Right ventricle myocardium inferior (tissue), 1 donor: ENCODE measurements at places on chromosomes 7 and 10. TPM values are rescaled to one million over a fixed set of nuclear protein-coding genes. Genes with fewer than 3 reads are reported as not detected.

NOS3 gene
- 19.4 TPM for total RNA-seq

DNA sequence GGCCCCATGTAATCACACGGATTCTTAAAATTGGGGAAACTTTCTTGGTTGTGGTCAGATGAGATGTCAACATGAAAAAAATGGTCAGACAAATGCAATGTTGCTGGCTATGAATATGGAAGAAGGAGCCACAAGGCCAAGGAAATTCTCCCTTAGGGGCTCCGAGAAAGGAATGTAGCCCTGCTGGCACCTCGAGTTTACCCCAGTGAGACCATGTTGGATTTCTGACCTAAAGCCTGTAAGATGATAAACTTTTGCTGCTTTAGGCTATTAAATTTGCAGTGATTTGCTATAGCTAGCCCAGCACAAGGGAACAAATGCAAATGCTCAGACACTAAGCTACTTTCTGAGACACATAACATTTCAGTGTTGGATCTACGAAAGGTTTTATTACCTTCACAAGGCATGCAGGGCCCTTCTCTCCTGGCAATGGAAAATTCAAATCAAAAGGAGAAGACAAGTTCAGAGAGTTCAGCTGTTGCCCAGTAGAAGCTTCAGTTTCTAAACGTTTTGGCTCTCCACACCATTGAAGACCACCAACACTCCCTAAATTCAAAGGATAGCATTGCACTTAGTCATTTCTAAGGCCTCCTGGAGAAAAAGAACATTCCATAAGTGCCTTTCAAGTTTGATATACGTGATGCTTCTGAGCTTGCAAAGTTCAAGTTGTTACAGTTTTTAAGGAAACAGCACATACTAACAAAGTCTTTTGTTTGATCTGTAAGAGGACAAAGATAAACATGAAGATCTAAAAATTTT, 23.4 kb downstream of the MCMBP start:
- no peak for DNase-seq

- DNase-seq = no peak
These were observed 181.7 kb downstream of the HECW1 start for GRCh38 chr7:43294080-43294630.

GRCh38 chr10:34655286-34656170, 159.6 kb downstream of the PARD3 start:
- no peak for DNase-seq

DNA sequence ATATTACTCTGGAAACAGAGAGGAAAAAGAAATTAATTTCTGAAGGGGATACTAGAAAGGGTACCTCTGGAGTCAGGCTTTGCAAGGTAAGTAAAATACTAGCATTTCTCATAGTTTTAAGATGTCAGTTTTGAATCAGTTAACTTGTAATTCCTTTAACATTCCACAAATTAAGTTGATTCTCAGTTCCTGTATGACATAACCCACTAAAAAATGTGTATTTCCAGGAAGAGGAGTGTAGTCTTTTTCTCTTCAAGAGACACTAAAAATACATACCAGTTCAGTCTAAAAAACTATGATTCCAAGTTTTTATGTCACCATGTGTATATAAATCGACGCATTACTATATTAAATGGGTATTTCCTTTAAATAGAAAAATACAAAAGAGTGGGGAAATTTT, 113.2 kb downstream of the CDK6 start:
- no peak for DNase-seq

- DNase-seq = no peak
These were observed 34.1 kb downstream of the ACADSB start for GRCh38 chr10:123042708-123043408.
